ENCODE measurements at places on chromosomes 6 and 20. TPM values are rescaled to one million over a fixed set of nuclear protein-coding genes. Genes with fewer than 3 reads are reported as not detected.

The ZNF334 gene
- total RNA-seq: 3.7 TPM

The TSBP1 gene
- not detected for total RNA-seq

- no peak for DNase-seq
Observed at GRCh38 chr6:1860756-1861348, 251.1 kb downstream of the FOXC1 start.

The OR2H1 gene
- total RNA-seq: not detected

The MYMX gene
- not detected for total RNA-seq

DNA sequence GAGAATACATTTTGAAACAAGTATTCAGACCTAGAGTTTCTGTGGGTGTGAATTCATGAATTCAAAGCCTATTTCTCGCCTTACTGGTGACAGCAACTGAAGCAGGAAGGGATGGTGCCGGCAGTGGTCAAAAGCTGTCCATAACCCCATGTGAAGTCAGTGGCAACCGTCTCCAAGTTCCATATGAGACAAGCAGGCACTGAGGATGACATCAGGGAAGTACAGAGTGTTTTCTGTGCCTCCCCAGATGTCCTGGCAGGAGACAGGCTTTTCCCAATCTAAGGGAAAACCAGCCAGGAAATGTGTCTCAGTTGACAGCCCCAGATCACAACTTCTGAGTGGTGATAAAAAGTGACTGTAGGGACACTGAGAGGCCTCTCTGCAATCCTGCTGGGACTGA is 66.6 kb downstream of the HIVEP2 start:
- no peak for DNase-seq

- DNase-seq: no peak
Observed at GRCh38 chr20:15528391-15529111, 1044.7 kb downstream of the KIF16B start.

GRCh38 chr20:4369798-4370124 is 351.9 kb upstream of the PRND start:
- peak; percentile 13 for DNase-seq

The GABRR1 gene
- not detected for total RNA-seq

GRCh38 chr20:47574616-47575364 is 73.1 kb downstream of the NCOA3 start:
- no peak for DNase-seq

DNA sequence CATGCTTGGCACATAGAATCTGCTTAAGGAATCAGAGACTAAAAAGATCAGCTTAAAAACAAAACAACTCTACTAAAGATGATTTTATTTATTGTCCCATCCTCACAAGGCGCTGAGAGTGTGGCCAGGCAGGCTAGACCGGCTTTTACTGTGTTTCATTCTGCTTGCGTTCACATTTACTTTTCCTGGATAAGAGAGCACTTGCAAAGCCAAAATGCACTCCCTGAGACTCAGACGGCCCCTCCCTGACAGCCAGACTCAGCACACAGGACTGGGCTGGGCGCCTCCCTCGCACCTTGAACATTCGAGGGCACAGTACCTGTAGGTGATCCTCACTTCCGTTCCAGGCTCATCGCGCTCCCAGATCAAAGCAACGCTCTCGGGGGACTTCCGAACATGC is 10.2 kb downstream of the ACSS1 start:
- DNase-seq: no peak

- no peak for DNase-seq
Observed at GRCh38 chr6:14159090-14159489, 41.5 kb downstream of the CD83 start.

The PHACTR3 gene
- 34.0 TPM for total RNA-seq

GRCh38 chr20:845941-846893 is 12.7 kb downstream of the FAM110A start:
- no peak for DNase-seq

- no peak for DNase-seq
Observed at GRCh38 chr6:128095362-128095761, 194.5 kb upstream of the THEMIS start.

The NEU1 gene
- total RNA-seq: 30.8 TPM

DNA sequence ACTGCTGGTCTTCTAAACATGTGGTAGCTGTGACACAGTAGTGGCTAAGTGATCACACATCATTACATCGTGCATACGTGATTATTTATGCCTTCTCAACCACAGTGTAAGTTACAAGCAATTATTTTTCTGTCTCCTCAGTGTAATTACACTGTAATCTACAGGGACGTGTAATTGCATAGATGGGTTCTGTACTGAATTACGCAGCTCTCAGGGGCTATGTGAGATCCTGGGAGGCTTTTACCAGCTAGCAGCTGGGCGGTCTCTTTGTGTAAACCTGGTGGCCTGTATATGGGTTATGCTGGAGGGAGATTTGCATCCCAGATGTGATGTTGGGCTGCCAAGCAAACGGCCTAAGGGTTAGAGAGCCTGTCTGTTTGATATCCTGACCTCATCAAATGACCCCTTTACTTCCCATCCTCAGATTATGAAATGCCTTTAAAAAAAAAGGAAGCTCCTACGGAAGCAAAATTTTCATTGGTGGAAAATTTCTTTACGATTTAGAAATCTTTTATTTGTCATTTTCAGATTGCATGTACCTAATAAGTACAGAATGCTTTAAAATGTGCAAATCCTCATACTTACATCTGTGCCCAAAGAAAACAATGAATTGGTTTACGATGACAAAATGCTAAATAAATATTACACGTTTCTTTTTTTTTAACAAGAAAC is 402.8 kb upstream of the JAG1 start:
- DNase-seq: no peak

GRCh38 chr20:8646033-8646441 is 422.9 kb upstream of the PLCB4 start:
- DNase-seq: peak; percentile 92

DNA sequence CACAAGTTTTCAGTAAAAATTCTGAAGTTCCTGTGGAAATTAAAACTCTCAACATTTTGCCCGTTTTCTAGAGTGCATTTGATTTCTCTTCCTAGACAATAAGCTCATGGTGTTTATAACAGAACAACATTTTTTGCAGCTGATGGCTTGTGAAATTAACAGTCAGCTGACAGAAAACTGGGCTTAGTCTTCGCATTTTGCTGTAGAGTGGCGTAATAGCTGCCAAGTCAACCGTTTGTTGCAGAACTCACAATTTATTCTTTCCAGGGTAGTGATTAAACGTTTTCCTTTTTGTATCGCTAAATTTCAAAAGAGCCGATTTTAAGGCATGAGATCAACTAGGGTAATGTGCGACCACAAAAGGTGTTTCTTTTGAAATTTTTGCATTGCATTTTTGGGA is 1.4 kb downstream of the SPO11 start:
- DNase-seq: no peak

DNA sequence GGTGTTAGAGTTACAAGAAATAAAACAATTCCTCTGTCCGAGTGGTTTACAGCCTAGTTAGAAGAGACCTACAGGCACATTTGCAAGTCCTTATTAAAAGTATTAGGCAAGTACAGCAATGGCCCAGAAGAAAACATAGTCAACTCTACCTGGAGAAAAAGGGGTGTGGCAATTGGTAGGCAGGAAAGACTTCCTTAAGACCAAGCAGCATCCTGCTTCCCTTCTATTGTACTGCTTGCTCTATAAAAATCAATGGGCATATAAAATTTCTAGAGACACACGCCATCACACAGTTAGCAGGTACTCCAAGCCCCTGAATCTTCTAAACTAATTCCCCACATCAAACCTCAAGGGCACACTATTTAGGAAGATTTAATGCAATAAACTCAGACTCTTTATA is 185.6 kb downstream of the ATXN1 start:
- DNase-seq: no peak

DNA sequence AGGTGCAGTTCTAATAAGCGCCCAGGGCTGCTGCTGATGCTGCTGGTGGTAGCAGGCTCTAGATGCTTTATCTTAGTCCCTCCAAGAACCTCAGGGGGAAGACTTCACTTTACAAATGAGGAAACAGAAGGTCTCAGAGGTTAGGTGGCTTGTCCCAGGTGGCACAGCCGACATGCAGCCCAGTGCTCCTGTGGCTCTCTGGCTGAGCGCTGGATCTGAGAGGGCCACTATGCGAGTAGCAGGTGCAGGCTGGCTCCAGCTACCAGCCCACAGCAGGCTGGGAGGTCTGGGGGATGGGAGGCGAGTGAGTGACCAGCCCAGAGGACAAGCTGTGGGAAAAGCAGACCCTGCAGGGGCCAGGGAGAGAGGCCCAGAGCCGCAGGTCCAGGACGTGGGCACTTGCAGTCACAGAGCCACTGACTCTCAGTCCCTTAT is 90.9 kb downstream of the PRND start:
- no peak for DNase-seq

GRCh38 chr6:7367408-7367807 is 22.1 kb downstream of the CAGE1 start:
- DNase-seq: no peak

- no peak for DNase-seq
Observed at GRCh38 chr6:125717120-125717731, 32.2 kb upstream of the HEY2 start.

DNA sequence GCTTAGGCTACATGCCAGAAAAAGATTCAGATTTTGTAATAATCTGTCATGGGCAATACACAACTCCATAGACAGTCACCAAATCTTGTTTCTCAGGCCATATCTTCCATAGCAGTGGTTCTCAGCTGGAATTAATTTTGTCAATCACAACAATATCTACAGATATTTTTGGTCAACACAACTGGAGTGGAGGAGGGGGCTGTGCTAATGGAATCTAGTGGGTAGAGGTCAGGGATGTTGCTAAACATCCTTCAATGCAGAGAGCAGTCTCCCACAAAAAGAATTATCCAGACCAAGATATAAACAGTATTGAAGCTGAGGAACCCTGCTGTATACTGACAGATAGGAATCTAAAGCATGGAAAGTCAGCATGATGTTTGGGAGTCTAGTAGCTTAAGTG is 174.6 kb downstream of the UBE3D start:
- DNase-seq: no peak

DNA sequence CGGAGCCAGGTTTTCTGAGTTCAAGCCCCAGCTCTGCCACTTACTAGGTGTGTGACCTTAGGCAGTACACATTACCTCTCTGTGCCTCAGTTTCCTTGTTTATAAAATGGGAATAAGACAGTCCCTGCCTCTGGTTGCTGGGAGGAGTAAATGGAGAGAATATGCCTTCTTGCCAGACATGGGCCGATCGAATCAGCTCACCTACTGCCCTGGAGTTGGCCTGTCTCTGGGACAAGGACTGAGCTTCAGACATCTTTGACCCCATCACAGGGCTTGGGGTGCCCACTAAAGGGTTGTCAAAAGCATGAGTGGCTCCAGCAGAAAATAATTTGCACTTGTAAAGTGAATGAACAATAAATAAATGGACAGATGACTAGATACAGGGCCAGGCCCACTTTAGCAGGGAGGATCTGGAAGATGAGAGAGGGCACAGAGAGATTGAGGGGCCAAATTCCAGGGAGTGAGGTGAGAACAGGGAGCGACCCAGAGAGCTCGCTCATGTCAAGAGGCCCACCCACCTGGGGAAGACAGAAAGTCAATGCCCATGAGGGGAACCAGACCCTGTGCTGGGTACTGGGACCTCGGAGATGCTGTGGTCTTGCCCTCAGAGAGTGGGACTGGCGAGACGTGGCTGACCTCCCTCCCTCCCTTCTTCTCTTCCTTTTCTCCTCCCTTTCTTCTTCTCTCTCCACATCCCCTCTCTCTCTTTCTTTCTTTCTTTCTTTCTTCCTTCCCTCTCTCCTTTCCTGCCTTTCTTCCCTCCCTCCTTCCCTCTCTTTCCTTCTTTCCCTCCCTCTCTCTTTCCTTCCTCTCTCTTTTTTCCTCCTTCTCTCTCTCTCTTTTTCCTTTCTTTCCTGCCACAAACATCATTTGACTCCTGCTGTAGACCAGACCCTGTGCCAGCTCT is 3.9 kb upstream of the BPIFA2 start:
- no peak for DNase-seq

DNA sequence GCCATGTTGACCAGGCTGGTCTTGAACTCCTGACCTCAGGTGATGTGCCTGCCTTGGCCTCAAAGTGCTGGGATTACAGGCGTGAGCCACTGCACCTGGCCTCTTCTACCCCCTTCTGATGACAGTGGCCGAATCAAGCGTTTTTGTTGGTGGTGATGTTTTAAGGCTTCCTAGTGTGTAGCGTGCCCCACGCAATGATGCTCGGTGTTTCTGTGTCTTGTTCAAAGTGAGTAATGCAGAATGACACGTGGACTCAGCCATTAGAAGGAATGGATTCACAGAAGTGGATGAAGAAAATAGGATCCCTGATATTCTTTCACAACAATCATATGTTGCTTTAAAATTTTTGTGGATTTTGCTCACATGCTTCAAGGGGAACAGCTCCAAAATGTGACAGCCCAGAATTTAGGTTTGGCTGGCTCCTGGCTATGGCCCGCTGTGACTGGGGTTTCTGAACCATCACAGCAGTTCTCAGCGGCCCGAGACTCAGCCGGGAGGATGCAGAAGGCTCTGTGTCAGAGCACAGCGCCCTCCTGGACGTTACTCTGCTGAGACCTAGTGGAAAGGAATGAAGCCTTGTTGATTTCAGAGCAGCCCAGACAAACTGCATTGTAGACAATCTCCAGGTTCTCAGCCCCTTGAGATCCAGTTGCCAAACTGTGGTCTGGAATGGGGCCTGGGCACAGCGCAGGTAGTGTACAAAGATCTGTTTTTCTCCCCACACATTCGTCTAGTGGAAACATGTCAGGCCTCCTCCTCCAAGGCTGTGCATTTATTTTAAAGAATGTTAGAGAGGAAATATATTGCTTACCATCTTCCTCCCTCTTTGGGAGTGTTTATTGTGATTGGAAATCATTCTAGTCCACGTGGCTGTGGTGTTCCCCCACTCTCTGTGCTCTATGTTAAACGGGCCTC is 57.6 kb upstream of the TIAM2 start:
- DNase-seq: no peak

The SOX18 gene
- not detected for total RNA-seq

The NOTCH4 gene
- total RNA-seq: 0.31 TPM

The TGM3 gene
- not detected for total RNA-seq

DNA sequence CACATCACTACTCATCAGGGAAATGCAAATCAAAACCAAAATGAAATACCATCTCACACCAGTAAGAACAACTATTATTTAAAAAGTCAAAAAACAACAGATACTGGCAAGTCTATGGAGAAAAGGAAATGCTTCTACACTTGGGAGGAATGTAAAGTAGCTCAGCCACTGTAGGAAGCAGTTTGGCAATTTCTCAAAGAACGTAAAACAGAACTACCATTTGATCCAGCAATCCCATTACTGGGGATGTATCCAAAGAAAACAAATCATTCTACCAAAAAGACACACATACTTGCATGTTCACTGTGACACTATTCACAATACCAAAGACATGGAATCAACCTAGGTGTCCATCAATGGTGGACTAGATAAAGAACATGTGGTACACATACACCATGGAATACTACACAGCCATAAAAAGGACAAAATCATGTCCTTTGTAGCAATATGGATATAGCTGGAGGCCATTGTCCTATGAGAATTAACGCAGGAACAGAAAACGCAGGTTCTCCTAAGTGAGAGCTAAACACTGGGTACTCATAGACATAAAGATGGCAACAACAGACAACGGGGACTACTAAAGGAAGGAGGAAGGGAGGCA is 260.4 kb downstream of the RNGTT start:
- no peak for DNase-seq

GRCh38 chr6:12785301-12785700 is 68.7 kb downstream of the PHACTR1 start:
- no peak for DNase-seq

The KCNK5 gene
- total RNA-seq: 0.04 TPM

GRCh38 chr6:52326540-52327364 is 35.2 kb upstream of the PAQR8 start:
- DNase-seq: no peak

Measured in foreskin keratinocyte (primary cell).